Activated CD4-positive, alpha-beta memory T cell treated with anti-CD3 and anti-CD28 coated beads, Interleukin-2, amount 10 ng/mL, durations not matched to agents 7 days and 5 days (primary cell): ENCODE measurements at places on chromosomes 2 and 18. TPM values are rescaled to one million over a fixed set of nuclear protein-coding genes. Genes with fewer than 3 reads are reported as not detected.
A peak's percentile ranks its signal among the peaks of the same experiment; 100 is the strongest.

GRCh38 chr2:228503731-228504130, 322.2 kb upstream of the SPHKAP start:
- no peaks in the 10 kb centered on the region for H3K36me3 ChIP-seq
- no peaks in the 10 kb centered on the region for H3K27me3 ChIP-seq
- H3K4me1 ChIP-seq = no peaks in the 10 kb centered on the region
- no peak for DNase-seq

DNA sequence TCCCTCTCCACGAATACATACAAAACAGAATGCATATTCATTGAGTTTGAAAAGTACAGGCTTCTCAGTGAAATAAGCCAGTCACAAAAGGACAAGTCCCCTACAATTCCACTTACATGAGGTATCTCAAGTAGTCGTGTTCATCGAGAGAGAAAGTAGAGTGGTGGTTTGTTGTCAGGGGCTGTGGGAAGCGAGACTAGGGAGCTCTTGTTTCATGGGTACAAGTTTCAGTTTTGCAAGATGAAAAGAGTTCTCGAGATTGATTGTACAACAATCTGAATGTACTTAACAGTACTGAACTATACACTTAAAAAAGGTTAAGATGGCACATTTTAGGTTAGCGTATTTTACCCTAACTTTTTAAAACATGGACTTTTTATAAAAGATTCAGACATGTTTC, 71.5 kb upstream of the TTC39C start:
- H3K36me3 ChIP-seq = peaks cover 4% of the 10 kb centered on the region
- DNase-seq = peak; percentile 47
- peak overlapping the region; percentile 7 for H3K4me3 ChIP-seq
- peaks cover 36% of the 10 kb centered on the region for H3K4me1 ChIP-seq
- peaks cover 49% of the 10 kb centered on the region for H3K27me3 ChIP-seq
- peak overlapping the region; percentile 24 for H3K27ac ChIP-seq

GRCh38 chr2:239748811-239749210, 276.3 kb downstream of the NDUFA10 start:
- H3K27me3 ChIP-seq = no peaks in the 10 kb centered on the region
- H3K27ac ChIP-seq = no peak overlapping the region
- H3K36me3 ChIP-seq = no peaks in the 10 kb centered on the region
- DNase-seq = no peak

DNA sequence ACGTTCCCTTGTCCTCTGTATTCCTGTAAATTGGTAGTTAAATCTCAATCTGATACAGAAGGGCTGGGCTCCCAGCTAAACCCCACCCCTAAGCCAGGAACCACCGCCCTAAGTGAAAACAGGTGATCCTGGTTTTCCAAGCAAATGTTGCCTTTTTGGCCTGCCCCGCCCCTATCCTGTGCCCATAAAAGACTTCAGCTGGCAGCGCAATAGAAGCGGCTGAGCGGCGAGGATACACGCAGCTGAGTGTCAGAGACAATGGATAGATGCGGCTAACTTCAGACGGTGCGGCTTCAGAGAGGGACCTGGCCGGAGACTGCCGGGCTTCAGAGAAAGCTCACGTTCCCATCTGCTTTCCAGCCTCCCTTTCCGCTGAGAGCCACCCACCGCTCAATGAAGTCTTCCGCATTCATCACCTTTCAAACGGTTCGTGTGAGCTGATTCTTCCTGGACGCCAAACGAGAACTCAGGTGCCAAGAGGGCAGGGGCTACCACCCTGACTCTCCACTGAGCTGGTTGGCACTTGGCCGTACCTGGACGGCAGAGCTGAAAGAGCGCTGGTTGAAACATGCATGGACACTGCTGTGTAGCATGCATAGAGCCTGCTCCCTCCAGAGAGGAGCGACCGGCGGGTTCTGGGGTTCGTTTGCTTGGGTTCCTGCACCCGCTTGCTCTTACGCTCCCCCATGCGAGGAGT, 49.5 kb upstream of the POLE4 start:
- H3K27ac ChIP-seq = no peak overlapping the region
- no peak for DNase-seq
- peaks cover 3% of the 10 kb centered on the region for H3K4me1 ChIP-seq
- H3K4me3 ChIP-seq = no peak overlapping the region

GRCh38 chr2:179571252-179571651, 290.2 kb downstream of the ZNF385B start:
- no peaks in the 10 kb centered on the region for H3K27me3 ChIP-seq
- H3K4me3 ChIP-seq = no peak overlapping the region
- H3K4me1 ChIP-seq = no peaks in the 10 kb centered on the region

DNA sequence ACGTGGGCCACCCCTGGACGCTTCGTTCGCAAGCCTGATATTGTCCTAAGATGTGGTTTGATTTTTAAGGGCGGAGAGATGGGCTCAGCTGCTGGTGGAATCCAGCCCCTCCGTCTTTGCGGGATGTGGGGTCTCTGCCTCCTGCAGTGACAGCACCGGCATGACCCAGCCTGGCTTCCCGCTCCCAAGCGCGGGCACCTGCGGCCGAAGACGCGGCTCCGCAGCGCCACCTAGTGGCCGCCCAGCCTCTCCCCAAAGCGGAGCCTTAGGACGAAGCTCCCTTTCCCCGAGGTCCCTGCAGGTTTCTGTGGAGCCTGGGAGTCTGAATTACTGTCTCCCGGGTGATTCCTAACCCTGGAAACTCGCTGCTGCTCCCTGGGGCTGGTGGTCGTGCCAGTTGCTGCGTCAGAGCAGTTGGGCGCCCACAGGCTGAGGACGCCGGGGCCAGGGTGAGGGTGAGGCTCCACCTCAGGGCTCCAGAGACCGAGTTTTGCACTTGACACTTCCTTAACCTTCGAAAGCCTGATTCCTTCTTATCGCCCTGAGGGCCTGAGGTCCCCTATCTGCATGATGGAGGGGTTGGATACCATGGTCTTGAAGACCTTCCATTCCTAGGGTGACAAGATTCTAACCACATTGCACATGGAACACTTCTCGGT, 137.5 kb downstream of the TPO start:
- peak; percentile 65 for DNase-seq
- H3K4me1 ChIP-seq = peaks cover 8% of the 10 kb centered on the region
- H3K27me3 ChIP-seq = peaks cover 2% of the 10 kb centered on the region
- no peaks in the 10 kb centered on the region for H3K36me3 ChIP-seq

E2F6 gene
- 6.6 TPM for total RNA-seq

DNA sequence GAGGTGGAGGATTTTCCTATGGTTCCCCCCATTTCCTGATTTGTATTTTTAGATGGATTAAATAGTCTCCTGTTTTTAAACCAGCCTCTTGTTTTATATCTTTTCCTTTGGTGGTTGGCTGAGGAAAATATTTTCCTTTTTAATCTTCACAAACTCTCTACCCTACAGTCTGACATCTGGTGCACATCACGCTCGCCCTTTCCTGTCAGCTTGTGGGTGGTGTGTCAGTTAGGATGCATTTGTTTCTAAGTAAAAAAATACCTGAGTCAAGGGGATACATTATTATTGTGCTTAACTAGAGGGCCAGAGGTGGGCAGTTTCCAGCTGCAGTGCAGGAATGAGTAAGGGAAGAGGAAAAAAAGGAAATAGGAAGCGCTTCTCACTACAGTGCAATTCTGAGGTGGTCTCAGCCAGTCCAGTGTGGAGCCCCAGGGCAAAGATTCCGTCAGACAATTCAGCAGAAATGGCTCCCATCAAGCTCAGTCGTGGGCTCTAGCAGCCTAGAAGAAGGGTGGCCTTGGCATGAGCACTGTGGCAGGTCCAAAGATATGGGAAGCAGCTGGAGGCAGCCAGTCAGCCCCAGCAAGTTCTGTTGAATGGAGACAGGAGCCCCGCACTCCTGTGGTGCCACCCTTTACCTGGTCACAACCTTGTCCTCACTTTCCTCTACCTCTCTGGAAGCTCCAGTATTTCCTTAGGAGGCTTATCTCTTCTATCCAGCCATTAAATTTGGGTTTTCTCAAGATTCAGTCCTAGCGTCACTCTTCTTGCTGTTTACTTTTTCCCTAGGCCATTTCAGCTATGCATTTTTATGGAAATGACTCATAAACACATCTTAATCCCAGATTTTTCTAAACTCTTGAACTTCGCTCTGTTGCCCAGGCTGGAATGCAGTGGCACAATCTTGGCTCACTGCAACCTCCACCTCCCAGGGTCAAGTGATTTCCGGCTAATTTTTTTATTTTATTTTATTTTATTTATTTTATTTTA, 18.5 kb downstream of the SFTPB start:
- H3K4me1 ChIP-seq = peaks cover 5% of the 10 kb centered on the region
- H3K27me3 ChIP-seq = no peaks in the 10 kb centered on the region
- DNase-seq = no peak
- H3K27ac ChIP-seq = peak overlapping the region; percentile 48

GRCh38 chr18:60322591-60322990, 50.0 kb downstream of the MC4R start:
- H3K27me3 ChIP-seq = no peaks in the 10 kb centered on the region
- H3K4me3 ChIP-seq = no peak overlapping the region
- H3K4me1 ChIP-seq = no peaks in the 10 kb centered on the region
- no peak overlapping the region for H3K27ac ChIP-seq
- no peaks in the 10 kb centered on the region for H3K36me3 ChIP-seq

LBX2 gene
- total RNA-seq = 1.8 TPM

CNNM4 gene
- 9.4 TPM for total RNA-seq

DNA sequence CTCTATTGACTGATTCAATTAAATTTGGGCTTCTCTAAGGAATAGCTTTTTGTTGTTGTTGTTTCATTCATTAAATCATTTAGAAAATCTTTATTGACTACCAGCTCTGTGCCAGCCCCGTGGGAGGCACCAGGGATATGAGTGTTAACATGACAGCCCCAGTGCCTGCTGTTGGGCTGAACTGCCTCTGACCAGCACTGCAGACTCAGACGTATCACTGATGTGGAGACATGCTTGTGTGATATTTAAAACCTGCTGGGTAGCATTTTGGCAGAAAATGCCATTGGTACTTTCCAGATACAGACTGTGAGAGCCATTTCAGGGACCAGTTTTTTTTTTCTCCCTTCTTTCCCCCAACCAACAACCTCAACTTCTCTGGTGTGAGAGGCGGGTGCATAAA, 38.6 kb upstream of the KCNF1 start:
- H3K36me3 ChIP-seq = no peaks in the 10 kb centered on the region
- H3K27me3 ChIP-seq = peaks cover 30% of the 10 kb centered on the region
- no peak for DNase-seq
- no peak overlapping the region for H3K4me3 ChIP-seq
- H3K27ac ChIP-seq = no peak overlapping the region
- H3K4me1 ChIP-seq = no peaks in the 10 kb centered on the region

ZAP70 gene
- total RNA-seq = 283 TPM

- no peak for DNase-seq
- no peak overlapping the region for H3K27ac ChIP-seq
- no peaks in the 10 kb centered on the region for H3K27me3 ChIP-seq
- H3K36me3 ChIP-seq = peaks cover 21% of the 10 kb centered on the region
- no peak overlapping the region for H3K4me3 ChIP-seq
These were observed 62.5 kb upstream of the POMC start for GRCh38 chr2:25230948-25231311.

C2orf80 gene
- total RNA-seq = not detected

GRCh38 chr2:44723921-44724320, 217.6 kb upstream of the SIX3 start:
- H3K27me3 ChIP-seq = no peaks in the 10 kb centered on the region
- no peaks in the 10 kb centered on the region for H3K4me1 ChIP-seq
- H3K27ac ChIP-seq = no peak overlapping the region
- no peaks in the 10 kb centered on the region for H3K36me3 ChIP-seq
- no peak overlapping the region for H3K4me3 ChIP-seq

DNA sequence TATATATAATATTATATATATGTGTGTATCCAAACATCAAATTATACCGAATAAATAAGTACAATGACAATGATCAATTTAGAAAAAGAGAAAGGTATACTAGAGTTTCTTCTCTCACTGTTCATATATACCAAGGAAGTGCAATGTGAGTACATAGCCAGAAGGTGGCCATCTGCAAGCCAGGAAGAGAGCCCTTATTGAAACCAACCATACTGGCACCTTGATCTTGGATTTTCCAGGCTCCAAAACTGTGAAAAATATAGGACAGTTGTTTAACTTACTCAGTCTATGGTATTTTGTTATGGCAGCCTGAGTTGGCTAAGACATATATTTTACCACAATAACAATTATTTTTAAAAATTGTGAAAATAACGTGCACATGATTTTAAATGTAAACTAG, 1490.2 kb upstream of the SLC39A10 start:
- no peak for DNase-seq
- H3K36me3 ChIP-seq = no peaks in the 10 kb centered on the region
- H3K4me3 ChIP-seq = no peak overlapping the region
- H3K4me1 ChIP-seq = no peaks in the 10 kb centered on the region
- no peak overlapping the region for H3K27ac ChIP-seq

GALR1 gene
- not detected for total RNA-seq

GRCh38 chr2:196249860-196250259, 78.5 kb upstream of the STK17B start:
- no peaks in the 10 kb centered on the region for H3K27me3 ChIP-seq
- H3K27ac ChIP-seq = no peak overlapping the region
- peaks cover 62% of the 10 kb centered on the region for H3K4me1 ChIP-seq
- H3K4me3 ChIP-seq = no peak overlapping the region
- no peak for DNase-seq
- H3K36me3 ChIP-seq = peaks cover 8% of the 10 kb centered on the region

DNA sequence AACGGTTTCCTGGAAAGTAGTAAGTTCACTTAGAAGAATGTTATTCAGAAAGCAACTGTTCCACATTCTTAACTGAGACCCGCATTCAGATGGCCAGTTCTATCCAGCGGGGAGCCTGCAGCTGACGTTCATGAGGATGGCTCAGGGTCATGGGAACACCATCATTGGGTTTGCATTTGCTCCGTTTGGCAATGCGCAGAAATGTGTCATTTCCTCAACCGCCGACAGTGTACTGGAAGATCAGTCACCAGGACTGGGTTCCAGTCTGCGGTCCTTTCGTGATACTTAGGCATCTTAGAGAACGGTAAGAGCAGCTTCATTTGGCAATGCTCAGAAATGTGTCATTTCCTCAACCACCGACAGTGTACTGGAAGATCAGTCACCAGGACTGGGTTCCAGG, 104.0 kb downstream of the DNER start:
- H3K4me1 ChIP-seq = no peaks in the 10 kb centered on the region
- H3K27ac ChIP-seq = no peak overlapping the region
- no peak overlapping the region for H3K4me3 ChIP-seq
- DNase-seq = no peak
- no peaks in the 10 kb centered on the region for H3K36me3 ChIP-seq

DNA sequence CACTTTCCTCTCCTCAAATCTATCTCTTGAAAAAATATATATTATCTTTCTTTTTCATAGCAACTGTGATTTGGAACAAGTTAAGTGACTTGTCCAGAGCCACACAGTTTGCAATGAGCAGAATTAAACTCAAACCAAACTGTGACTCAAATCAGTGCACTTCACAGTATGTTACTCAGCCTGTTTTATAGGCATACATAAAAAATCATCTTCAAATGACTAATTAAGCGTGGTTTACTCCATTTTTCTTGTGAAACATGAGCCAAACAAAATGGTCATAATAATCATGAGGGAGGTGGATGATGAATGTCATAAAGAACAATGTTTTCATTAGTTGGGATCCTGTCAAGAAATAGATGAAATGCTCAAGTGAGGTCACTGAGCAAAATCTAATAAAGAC, 6.1 kb upstream of the CCDC178 start:
- H3K27ac ChIP-seq = no peak overlapping the region
- no peaks in the 10 kb centered on the region for H3K27me3 ChIP-seq
- no peaks in the 10 kb centered on the region for H3K36me3 ChIP-seq
- H3K4me1 ChIP-seq = no peaks in the 10 kb centered on the region
- no peak overlapping the region for H3K4me3 ChIP-seq
- DNase-seq = no peak

RMND5A gene
- 27.5 TPM for total RNA-seq
